Osteoblast (primary cell): ENCODE measurements at places on chromosomes 1 and 21. TPM values are rescaled to one million over a fixed set of nuclear protein-coding genes. Genes with fewer than 3 reads are reported as not detected.

DNA sequence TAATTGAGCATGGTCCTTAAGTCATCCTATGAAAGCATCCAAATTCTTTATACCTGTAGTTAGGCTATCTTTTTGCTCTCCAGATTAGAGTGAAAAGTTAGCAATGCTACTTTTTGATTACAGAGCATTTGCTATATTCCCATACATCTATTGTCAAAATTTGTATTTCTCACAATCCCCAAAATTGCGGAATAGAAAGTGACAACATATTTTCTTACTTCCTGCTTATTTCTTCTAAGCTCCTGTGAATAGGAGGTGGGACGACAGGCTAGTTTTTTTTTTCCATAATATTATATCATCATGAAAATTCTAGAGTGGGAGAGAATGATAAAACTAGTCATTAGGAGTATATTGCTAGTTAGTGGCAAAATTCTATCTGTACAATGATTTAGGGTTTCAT lies 264.0 kb upstream of the DPYD start:
- no peak overlapping the region for H3K4me3 ChIP-seq
- H3K4me1 ChIP-seq, result no peaks in the 10 kb centered on the region
- no peaks in the 10 kb centered on the region for H3K27me3 ChIP-seq
- H3K36me3 ChIP-seq, result no peaks in the 10 kb centered on the region

PDZK1IP1 gene
- not detected in 2 replicates for total RNA-seq

GRCh38 chr1:228272331-228272791 lies 64.5 kb downstream of the OBSCN start:
- H3K27me3 ChIP-seq, result no peaks in the 10 kb centered on the region
- H3K27ac ChIP-seq, result no peak overlapping the region
- no peaks in the 10 kb centered on the region for H3K4me1 ChIP-seq
- no peak overlapping the region for H3K4me3 ChIP-seq
- no peak for DNase-seq

GRCh38 chr1:37739222-37739621 lies 25.7 kb downstream of the EPHA10 start:
- no peak for DNase-seq
- H3K27ac ChIP-seq, result no peak overlapping the region
- H3K4me1 ChIP-seq, result no peaks in the 10 kb centered on the region
- no peaks in the 10 kb centered on the region for H3K36me3 ChIP-seq

CHRM3 gene
- under 0.01 and 0.29 TPM in 2 replicates for total RNA-seq

DNA sequence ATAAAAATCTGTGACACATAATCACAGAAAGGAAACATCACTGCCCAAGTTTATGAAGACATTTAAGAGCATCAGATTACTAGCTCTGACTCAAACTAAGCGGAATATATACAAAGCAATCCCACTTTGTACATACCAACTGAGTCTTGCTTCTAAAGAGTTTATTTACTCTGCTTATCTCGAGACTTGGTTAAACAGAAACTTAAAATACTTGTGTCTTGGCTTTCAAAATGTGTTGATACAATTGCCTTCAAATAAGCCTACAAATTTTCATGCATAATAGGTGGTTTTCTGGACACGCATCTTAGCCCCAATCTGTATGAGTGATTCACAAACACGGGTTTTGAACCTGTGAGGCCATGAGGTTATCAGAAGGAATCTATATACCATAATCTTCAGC lies 21.0 kb downstream of the CD160 start:
- peak overlapping the region; percentile 15 for H3K27ac ChIP-seq
- H3K27me3 ChIP-seq, result no peaks in the 10 kb centered on the region
- H3K4me3 ChIP-seq, result no peak overlapping the region
- peak; percentile 84 for DNase-seq
- peaks cover 20% of the 10 kb centered on the region for H3K36me3 ChIP-seq

- no peaks in the 10 kb centered on the region for H3K27me3 ChIP-seq
- H3K36me3 ChIP-seq, result no peaks in the 10 kb centered on the region
- no peak for DNase-seq
- no peak overlapping the region for H3K4me3 ChIP-seq
- H3K27ac ChIP-seq, result no peak overlapping the region
Observed at GRCh38 chr1:185463011-185463410, 146.0 kb upstream of the IVNS1ABP start.

GRCh38 chr21:35614396-35614921 lies 445.9 kb downstream of the SETD4 start:
- no peaks in the 10 kb centered on the region for H3K27me3 ChIP-seq
- no peak overlapping the region for H3K4me3 ChIP-seq
- H3K4me1 ChIP-seq, result peaks cover 13% of the 10 kb centered on the region
- no peak for DNase-seq
- H3K36me3 ChIP-seq, result no peaks in the 10 kb centered on the region
- no peak overlapping the region for H3K27ac ChIP-seq

DNA sequence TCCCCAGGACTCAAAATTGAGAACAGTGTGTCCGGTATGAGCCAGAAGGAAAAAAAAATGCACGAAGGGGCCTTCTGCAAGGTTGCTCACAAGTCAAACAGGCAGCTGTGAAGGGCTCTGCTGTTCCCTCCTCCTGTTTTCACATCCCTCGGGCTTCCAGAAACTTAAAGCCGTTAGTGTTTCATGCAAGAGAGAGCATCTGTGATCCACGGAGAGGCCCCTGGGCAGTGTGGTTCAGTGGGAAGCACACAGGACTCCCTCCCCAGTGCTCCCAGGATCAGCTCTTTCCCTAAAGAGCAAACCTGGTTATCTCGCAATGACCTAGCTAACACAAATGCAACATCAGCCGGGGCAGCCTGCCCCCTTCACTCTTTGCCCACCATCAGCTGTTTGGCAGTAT lies 2.9 kb upstream of the MATN1 start:
- DNase-seq, result peak; percentile 9
- no peaks in the 10 kb centered on the region for H3K27me3 ChIP-seq
- H3K4me3 ChIP-seq, result no peak overlapping the region
- H3K4me1 ChIP-seq, result no peaks in the 10 kb centered on the region
- no peaks in the 10 kb centered on the region for H3K36me3 ChIP-seq

CAP1 gene
- total RNA-seq, result 384 and 390 TPM in 2 replicates

CELA2A gene
- not detected in 2 replicates for total RNA-seq

GRCh38 chr1:20250340-20250989 lies 40.2 kb upstream of the VWA5B1 start:
- H3K4me3 ChIP-seq, result no peak overlapping the region
- H3K27me3 ChIP-seq, result peaks cover 8% of the 10 kb centered on the region
- no peak overlapping the region for H3K27ac ChIP-seq
- DNase-seq, result peak; percentile 22
- H3K36me3 ChIP-seq, result no peaks in the 10 kb centered on the region

DNA sequence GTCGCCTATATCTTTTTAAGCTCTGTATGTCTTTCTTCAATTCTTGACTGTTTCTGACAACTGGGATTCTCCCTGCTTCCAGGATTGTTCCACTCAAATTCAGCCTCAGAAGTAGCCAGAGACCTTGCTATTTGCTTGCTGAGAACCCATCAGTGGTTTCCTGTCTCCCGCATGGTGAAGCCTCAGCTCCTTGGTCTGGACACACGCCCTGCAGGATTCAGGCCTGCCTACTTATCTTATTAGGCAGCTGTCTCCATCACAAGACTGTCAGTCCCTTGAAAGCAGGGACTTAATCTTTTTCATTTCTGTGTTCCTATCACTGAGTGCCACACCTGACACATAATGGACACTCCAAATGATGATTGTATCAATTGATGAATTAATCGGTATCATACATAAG lies 175.3 kb downstream of the PLPP3 start:
- peak overlapping the region; percentile 65 for H3K27ac ChIP-seq
- peaks cover 17% of the 10 kb centered on the region for H3K4me1 ChIP-seq
- H3K36me3 ChIP-seq, result no peaks in the 10 kb centered on the region
- H3K27me3 ChIP-seq, result no peaks in the 10 kb centered on the region
- peak overlapping the region; percentile 49 for H3K4me3 ChIP-seq

GRCh38 chr21:38853421-38853919 lies 47.7 kb downstream of the ETS2 start:
- H3K4me1 ChIP-seq, result peaks cover 11% of the 10 kb centered on the region
- DNase-seq, result peak; percentile 81
- no peak overlapping the region for H3K4me3 ChIP-seq
- H3K27ac ChIP-seq, result no peak overlapping the region

- H3K4me1 ChIP-seq, result no peaks in the 10 kb centered on the region
- H3K36me3 ChIP-seq, result no peaks in the 10 kb centered on the region
- no peak overlapping the region for H3K27ac ChIP-seq
- no peak for DNase-seq
- H3K27me3 ChIP-seq, result peaks cover 89% of the 10 kb centered on the region
Observed at GRCh38 chr1:44568128-44568900, 106.0 kb downstream of the TMEM53 start.

DNA sequence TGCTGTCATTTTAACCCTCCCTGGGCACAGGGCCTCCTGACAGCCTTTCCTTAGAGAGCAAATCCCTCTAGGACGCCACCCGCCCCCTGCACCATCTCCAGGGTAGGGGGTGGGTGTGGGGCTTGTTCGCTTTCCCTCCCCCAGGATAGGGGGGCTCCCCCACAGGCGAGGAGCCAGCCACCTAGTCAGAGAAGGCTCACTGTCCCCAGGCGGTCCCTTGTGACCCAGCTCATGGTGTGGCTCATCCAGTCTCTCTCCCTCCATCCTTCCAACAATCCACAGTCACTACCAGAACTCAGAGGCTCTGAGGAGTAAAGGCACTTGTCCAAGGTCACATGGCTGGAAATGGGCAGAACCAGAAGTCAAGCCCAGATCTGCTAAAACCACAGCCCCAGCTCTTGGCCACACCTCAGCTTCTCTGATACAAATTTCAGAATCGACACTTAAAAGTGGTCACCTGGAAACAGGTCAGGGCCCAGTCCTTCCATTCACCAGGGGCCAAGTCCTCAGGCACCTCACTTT lies 89.8 kb downstream of the MRPL37 start:
- peaks cover 19% of the 10 kb centered on the region for H3K4me1 ChIP-seq
- no peaks in the 10 kb centered on the region for H3K27me3 ChIP-seq
- peak; percentile 55 for DNase-seq
- no peak overlapping the region for H3K27ac ChIP-seq

DNA sequence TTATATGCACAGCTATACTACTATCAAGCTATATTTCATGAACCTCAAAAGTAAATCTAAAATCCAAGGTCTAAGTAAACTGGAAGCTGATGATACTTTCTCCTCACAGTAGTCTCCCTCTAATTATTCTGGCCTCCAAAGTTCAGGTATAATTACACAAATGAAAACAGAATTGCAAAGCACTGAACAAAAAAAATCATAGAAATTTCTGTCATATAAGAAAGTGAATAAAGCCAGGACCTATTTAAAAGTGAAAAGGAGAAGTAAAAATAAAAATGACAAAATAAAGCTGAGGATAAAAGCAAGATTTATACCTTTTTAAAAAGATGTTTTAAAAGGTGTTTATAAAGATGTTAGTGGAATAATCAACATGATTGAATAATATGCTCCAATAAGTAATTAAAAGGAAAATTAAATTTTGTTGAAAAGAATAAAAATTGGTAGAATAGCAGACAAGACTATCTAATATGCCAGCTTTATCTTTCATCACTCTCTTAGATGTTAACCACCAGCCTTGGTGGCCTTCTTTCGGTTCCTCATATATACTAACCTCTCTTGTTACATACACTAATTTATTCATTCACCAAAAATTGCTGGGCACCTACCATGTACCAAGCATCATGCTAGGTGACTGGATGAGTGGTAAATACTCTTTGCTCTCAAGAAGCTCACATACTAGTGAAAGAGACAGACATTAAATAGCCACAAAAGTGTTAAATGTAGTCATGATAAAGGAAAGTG lies 25.1 kb downstream of the SHCBP1L start:
- peaks cover 21% of the 10 kb centered on the region for H3K27me3 ChIP-seq
- H3K4me1 ChIP-seq, result no peaks in the 10 kb centered on the region
- no peaks in the 10 kb centered on the region for H3K36me3 ChIP-seq
- no peak overlapping the region for H3K4me3 ChIP-seq
- no peak overlapping the region for H3K27ac ChIP-seq

DNA sequence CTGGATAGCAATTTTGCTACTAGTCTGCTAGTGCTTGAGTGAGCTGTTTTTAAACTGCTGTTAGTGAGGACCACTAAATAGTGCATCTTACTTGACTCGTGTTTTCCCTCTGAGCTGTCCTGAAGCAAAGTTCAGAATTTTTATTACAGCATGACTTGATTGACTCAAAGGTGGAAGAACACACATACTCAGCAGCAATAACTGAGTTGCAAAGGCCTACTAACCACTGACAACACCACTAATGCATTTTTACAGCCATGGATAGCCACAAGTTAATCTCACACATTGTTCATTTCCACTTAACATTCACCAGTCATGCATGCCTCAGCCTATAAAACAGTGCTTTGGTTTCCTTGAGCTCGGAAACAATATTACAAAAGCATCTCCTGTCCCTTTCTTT lies 148.7 kb downstream of the RUNX1 start:
- H3K27me3 ChIP-seq, result no peaks in the 10 kb centered on the region
- H3K36me3 ChIP-seq, result no peaks in the 10 kb centered on the region
- H3K4me3 ChIP-seq, result no peak overlapping the region

BCAN gene
- not detected in 2 replicates for total RNA-seq

KPRP gene
- not detected in 2 replicates for total RNA-seq

- no peaks in the 10 kb centered on the region for H3K36me3 ChIP-seq
- no peaks in the 10 kb centered on the region for H3K27me3 ChIP-seq
- H3K4me3 ChIP-seq, result no peak overlapping the region
- no peak overlapping the region for H3K27ac ChIP-seq
- no peak for DNase-seq
- H3K4me1 ChIP-seq, result no peaks in the 10 kb centered on the region
Observed at GRCh38 chr1:80248886-80249285, 1242.4 kb upstream of the ADGRL4 start.

DNA sequence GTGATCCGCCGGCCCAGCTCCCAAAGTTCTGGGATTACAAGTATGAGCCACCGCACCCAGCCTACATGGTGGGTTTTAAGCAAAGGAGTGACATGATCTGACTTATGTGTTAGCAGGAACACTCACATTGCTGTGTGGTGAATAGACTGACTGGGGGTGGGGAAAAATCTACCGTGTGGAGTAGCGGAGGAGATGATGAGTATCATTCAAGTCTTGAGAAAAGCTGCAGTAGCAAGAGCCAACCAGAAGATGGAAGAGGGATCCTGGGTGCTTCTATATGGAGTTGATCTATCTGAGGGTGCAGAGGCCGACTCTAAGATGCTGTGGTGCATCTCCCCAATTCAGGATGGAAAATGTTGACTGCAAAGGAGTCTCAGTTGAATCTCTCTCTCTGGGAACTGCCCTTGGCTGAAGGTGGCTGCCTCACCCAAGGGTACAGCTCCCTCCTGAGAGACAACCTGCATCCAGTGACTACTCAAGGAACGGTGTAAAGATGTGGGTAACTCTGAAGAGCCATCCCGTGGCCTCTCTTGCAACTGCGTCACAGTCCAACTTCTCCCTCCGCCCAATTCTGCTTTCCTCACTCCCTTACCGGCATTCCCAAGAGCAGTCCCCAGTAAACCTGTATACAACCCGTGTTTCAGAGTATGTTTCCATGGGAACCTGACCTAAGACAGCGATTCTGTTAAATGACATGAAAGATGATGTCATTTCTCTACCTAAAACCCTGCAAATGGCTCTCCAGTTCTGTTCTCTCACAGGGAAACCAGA lies 7.4 kb upstream of the B3GALNT2 start:
- peak; percentile 64 for DNase-seq
- H3K36me3 ChIP-seq, result no peaks in the 10 kb centered on the region
- no peak overlapping the region for H3K4me3 ChIP-seq
- no peaks in the 10 kb centered on the region for H3K4me1 ChIP-seq

NES gene
- 0.36 and 1.5 TPM in 2 replicates for total RNA-seq

TMPRSS15 gene
- total RNA-seq, result not detected in 2 replicates
